Myocyte (in vitro differentiated cells): ENCODE measurements at places on chromosomes 13 and 19. TPM values are rescaled to one million over a fixed set of nuclear protein-coding genes. Genes with fewer than 3 reads are reported as not detected.

IGFL3 gene
- total RNA-seq, result not detected in 2 replicates

DLL3 gene
- 0.42 and 0.51 TPM in 2 replicates for total RNA-seq

DCT gene
- total RNA-seq, result 0.13 TPM in 1 of 2 replicates, not detected in the other

CBY2 gene
- total RNA-seq, result not detected in 2 replicates

LHB gene
- total RNA-seq, result not detected in 2 replicates

ADAMTS10 gene
- 0.83 TPM in 1 of 2 replicates, not detected in the other for total RNA-seq

ZNF563 gene
- 3.4 and 4.3 TPM in 2 replicates for total RNA-seq

GPR4 gene
- not detected in 2 replicates for total RNA-seq

GFY gene
- total RNA-seq, result not detected in 2 replicates

RFPL4AL1 gene
- not detected in 2 replicates for total RNA-seq

FFAR3 gene
- total RNA-seq, result not detected in 2 replicates

BBC3 gene
- 13.2 and 18.0 TPM in 2 replicates for total RNA-seq

CLDN10 gene
- not detected in 2 replicates for total RNA-seq

ZNF536 gene
- total RNA-seq, result not detected in 2 replicates

PRR19 gene
- 1.1 and 2.6 TPM in 2 replicates for total RNA-seq

NCCRP1 gene
- total RNA-seq, result not detected in 2 replicates

C1QTNF9 gene
- not detected in 2 replicates for total RNA-seq

FCAR gene
- not detected in 2 replicates for total RNA-seq

COPE gene
- total RNA-seq, result 328 and 338 TPM in 2 replicates

GRIN2D gene
- 0.03 TPM in 1 of 2 replicates, not detected in the other for total RNA-seq

WDR88 gene
- not detected in 2 replicates for total RNA-seq

ATP8A2 gene
- total RNA-seq, result 0.62 and 0.86 TPM in 2 replicates

MEDAG gene
- total RNA-seq, result 2.6 and 4.1 TPM in 2 replicates

FXYD1 gene
- 22.9 and 36.6 TPM in 2 replicates for total RNA-seq

SLC1A5 gene
- 32.8 and 49.0 TPM in 2 replicates for total RNA-seq

ZNF98 gene
- total RNA-seq, result not detected in 2 replicates

ZNF552 gene
- 2.0 and 2.5 TPM in 2 replicates for total RNA-seq

SULT2A1 gene
- not detected in 2 replicates for total RNA-seq

IPO5 gene
- total RNA-seq, result 173 and 191 TPM in 2 replicates

NXNL1 gene
- not detected in 2 replicates for total RNA-seq

ATP4B gene
- total RNA-seq, result not detected in 2 replicates

PSG11 gene
- 1.1 and 2.8 TPM in 2 replicates for total RNA-seq

ZNF491 gene
- total RNA-seq, result 2.3 and 2.4 TPM in 2 replicates

BCAM gene
- 590 and 678 TPM in 2 replicates for total RNA-seq

KLK14 gene
- not detected in 2 replicates for total RNA-seq

TNNT1 gene
- 4,534 and 4,610 TPM in 2 replicates for total RNA-seq

ARRDC2 gene
- 3.8 and 6.3 TPM in 2 replicates for total RNA-seq

ZFP28 gene
- total RNA-seq, result 9.6 and 10.2 TPM in 2 replicates

PSG3 gene
- total RNA-seq, result not detected in 2 replicates

PDE4C gene
- total RNA-seq, result 1.7 TPM in 1 of 2 replicates, not detected in the other

ZNF763 gene
- 0.59 and 1.4 TPM in 2 replicates for total RNA-seq

MPHOSPH8 gene
- total RNA-seq, result 14.8 and 16.7 TPM in 2 replicates

PLPP2 gene
- 0.05 TPM in 1 of 2 replicates, not detected in the other for total RNA-seq

C13orf42 gene
- total RNA-seq, result not detected in 2 replicates

DAND5 gene
- total RNA-seq, result not detected in 2 replicates

IZUMO2 gene
- total RNA-seq, result not detected in 2 replicates

KLK13 gene
- total RNA-seq, result not detected in 2 replicates

FRY gene
- 17.8 and 29.8 TPM in 2 replicates for total RNA-seq
